ENCODE measurements at places on chromosomes 3 and 15.

GRCh38 chr15:92492551-92493115 is 99.0 kb downstream of the ST8SIA2 start:
- DNase-seq: no peak

- DNase-seq: no peak
Measured at GRCh38 chr3:103306104-103306503, 871.3 kb downstream of the ZPLD1 start.

GRCh38 chr3:60972599-60972998 is 278.7 kb downstream of the FHIT start:
- no peak for DNase-seq

GRCh38 chr15:68525815-68526214 is 53.0 kb upstream of the CORO2B start:
- no peak for DNase-seq

GRCh38 chr3:42202217-42202865 is 63.6 kb downstream of the CCK start:
- DNase-seq: no peak

DNA sequence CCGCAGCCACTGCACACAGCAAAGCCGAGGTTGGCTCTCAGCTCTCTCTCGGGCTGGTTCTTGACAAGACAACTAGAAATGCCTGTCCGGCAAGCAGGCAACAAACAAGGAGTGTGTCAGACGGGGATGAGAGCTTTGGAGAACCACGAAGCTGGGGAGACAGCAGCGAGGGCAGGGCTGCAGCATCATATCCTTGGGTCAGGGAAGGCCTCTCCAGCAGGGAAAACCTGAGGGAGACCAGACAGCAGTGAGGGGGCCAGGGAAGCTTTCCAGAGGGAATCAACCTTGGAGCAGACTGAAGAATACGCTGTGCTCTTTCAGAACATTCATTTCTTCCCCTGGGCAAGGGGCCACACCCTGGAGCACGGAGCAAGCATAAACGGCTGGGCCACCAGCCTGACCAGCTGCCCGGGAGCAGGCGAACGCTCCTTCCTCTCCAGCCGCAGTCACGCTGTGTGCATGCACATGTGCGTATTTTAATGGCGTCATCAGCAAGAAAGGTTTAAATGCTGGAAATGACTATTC is 58.7 kb downstream of the CHSY1 start:
- no peak for DNase-seq

GRCh38 chr3:155303540-155304097 is 10.1 kb upstream of the STRIT1 start:
- DNase-seq: no peak

- peak; percentile 61 for DNase-seq
Measured at GRCh38 chr3:66499881-66500575, 794 bp downstream of the LRIG1 start.

DNA sequence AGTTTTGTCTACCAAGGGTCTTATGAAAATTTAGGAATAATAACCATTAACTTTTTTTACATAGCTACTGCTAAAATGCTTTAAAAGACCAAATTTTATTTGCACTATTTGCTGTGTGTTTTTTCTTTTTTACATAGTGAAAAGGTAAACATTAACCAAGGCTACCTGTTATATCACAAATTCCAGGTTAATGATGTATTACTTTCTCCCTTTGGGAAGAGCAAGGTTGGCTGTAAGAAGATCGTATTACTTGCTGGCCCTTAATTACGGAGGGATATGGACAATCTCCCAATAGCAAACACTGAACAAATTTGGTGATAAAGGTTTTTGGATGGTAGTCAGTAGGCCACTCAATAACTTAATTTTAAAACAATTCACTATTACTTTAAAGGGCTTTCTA is 22.4 kb downstream of the LRRC58 start:
- no peak for DNase-seq

- DNase-seq: no peak
Measured at GRCh38 chr3:170500995-170501394, 82.3 kb downstream of the CLDN11 start.

DNA sequence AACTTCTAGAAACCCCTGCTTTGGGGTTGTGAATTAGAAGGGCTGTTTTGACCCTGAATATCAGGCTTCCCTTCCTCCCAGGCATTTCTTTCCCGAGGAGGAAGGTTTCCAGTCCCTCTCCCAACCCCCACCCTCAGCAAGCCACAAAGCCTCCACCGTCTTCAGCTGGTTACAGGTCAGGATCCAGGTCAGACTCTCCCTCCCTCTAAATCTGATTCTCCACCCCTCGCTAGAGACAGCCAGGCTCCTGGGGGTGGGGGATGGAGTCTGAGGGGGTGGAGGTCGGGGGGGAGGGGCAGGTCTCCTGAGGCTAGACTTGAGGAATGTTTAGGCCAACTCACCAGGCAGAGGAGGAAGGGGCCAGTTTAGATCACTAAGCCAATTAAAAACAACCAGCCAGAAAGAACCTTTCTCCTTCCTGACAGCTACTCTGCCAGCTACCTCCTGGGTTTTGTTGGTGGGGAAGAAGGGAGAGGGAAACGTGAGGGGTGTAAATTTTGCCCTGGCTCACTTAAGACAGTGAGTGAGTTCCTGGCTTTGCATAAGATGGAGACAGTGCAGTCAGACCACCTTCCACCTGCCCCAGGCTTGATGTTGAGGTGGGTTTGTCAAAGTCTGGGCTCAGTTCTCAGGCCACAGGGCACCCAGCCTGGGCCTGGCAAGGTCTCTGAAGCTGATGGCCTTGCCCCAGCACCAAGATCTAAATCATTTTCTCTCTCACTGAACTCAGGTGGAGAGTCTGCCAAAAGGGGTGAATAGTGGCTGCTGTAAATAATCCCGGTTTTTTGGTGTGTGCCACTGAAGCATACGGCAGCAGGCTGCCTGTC is 19.5 kb downstream of the BMF start:
- DNase-seq: no peak

- DNase-seq: no peak
Measured at GRCh38 chr15:82890338-82890994, 62.1 kb downstream of the HOMER2 start.

- no peak for DNase-seq
Measured at GRCh38 chr15:85766001-85766831, 28.5 kb downstream of the KLHL25 start.

DNA sequence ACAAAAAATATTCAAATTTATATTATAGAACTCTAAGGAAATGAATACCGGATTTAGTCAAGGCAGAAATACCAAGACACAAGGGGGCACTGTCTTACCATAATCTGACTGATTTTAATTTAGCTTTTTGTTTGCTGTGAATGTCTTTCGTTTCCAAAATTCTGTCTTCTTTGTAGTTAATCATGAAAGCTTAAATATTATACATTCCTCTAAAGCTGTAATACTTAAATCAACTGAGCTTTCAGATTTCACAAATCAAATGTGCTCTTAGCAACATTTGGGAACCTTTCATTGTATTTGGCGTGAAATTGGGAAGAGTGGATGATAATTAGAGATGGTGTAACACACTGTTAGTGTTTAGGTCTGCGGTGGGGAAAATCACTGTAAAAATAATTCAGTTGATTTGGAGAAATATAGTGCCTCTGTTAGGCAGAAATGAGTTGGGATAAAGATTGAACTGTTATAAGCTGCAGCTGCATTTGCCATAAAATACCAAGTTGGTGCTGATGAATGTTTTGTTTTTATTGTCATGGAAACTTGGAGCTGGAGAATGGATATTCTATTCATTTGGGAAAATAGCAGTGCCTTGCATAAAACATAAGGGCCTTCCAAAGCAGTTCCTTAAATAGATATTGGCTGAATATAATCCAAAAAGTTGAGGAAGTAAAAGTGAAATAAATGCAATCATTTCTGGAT is 228.2 kb downstream of the TCF12 start:
- no peak for DNase-seq

GRCh38 chr3:196202516-196202970 is 8.7 kb downstream of the ZDHHC19 start:
- no peak for DNase-seq

- DNase-seq: no peak
Measured at GRCh38 chr3:18501679-18502343, 76.7 kb upstream of the SATB1 start.

- DNase-seq: no peak
Measured at GRCh38 chr15:63371297-63371918, 10.2 kb downstream of the CA12 start.

- no peak for DNase-seq
Measured at GRCh38 chr3:125322166-125322565, 53.0 kb downstream of the ZNF148 start.

DNA sequence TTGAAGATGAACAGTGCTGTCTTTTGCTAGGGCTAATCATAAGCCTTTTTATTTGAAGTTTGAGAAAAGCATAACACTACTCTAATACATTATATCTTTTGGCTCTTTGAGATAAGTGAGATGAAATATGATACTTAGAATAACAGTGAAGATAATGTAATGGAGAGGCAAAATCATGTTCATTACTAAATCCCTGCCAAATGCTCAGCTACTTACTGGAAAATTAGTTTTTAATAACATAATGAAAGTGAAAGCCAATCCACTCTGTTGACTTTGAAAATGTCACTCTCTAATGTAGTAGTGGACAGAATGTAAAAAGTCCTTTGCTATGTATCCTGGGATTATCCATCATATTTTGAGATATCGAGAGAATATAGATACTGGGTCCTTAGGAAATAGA is 35.9 kb upstream of the MYH15 start:
- no peak for DNase-seq

- no peak for DNase-seq
Measured at GRCh38 chr3:52839892-52840545, 5.2 kb upstream of the MUSTN1 start.

DNA sequence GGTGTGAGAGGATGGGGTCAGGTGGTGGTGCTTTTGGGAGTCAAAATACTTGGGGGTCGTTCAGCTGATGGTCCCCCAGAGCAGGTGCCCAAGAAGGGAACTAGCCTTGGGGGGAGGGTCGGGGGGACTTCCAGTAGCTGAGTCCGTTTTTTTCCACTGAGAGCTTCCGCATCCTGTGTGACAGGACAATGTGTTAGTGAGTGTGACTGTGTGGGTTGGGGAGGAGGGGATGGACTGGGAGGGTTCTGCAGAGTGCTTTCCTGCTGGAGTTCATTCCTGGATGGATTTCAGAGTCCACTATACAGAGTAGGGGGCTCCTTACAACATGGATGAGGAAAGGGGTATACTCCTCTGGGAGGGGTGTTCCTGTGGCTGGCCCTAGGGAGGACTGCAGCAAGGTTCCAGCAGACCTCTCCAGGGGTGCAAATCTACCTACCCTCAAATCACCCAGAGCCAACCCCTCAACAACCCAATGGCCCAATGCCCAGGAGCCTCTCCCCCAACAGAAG is 601 bp upstream of the HYAL2 start:
- DNase-seq: no peak

DNA sequence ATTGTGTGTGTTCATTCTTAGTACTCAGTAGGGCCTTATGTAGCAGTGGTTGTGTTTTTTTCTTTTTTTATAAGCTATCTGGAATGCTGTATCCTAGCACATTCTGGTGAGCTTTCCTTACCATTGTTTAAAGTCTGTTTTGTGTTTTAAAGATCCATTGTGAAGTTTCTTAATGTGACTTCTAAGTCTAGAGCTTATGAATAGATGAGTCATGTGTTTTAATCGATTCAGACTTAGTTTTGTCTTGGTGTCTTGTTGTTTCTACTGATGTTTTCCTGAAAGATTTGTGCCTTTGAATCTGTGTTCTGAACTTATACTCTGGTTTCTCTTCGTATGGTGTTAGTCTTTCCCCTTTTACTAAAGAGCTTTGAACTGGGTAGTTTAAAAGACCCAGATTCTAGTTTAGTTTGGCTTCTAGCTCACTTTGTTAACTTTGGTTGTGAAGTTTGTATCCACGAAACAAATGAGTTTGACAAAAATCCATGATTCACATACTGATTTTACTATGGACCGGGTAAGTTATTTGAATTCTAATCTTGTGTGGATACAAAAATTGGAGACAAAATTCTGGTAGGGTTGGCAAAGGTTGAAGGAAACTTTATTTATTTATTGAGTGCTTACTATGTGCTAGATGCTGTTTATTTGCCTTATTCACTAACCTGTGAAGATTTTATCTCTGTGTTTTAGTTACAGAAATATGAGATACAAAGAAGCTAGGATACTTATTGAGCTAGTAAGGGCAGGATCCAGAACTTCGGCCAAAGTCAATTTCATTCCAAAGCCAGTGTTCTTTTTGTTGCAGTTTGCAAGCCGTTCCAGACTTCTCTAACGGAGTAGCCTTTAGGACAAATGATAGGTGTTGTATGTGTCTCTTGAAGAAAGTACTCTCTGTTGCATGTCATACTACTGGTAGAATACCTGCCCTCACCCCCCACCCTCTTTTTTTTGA is 24.8 kb downstream of the AKAP13 start:
- no peak for DNase-seq

DNA sequence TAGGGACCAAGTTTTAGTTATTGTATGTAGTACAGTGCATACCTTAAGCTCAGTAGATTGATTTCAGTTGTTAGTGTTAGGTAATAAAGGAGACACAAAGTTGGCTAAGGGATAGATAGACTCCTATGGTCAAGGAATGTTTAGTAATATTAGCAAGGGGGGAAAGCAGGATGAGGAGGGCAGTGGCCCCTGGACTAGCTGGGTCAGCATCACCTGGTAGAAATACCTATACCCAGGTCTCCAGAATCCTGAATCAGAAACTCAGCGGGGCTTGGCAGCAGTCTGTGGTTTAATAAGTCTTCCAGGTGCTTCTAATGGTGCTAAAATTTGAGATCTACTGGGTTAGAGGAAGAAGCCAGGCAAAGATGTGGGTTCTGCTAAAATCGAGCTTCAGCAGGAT is 35.0 kb downstream of the BBX start:
- DNase-seq: no peak

DNA sequence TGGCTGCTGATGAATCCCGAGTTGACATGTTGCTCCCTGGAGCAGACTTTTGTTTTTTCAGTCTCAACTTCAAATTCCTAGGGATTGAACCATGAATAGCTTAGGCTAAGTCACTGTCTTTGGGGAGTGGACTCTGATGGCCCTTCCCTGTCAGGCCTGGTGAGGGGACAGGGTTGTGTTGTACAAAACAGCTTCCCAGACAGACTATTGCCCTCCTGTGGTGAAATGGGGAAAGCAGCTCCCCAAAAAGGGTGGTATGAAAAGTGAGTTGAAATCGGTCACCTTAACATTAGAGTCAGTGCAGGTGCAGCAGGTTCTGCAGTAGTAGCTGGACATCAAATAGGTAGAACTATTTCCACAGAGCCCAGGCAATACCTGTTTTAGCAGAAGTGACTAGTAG is 775.6 kb downstream of the ROBO2 start:
- no peak for DNase-seq

Data from stimulated activated CD4-positive, alpha-beta T cell treated with anti-CD3 and anti-CD28 coated beads, Interleukin-15, amount 100 ng/mL, for 24 hours (primary cell).